ENCODE measurements at places on chromosomes 11 and 22.

- no peak for DNase-seq
These were observed 847.9 kb upstream of the ANO3 start for GRCh38 chr11:25483915-25484635.

- no peak for DNase-seq
These were observed 24.6 kb downstream of the IGF2 start for GRCh38 chr11:2114430-2115241.

DNA sequence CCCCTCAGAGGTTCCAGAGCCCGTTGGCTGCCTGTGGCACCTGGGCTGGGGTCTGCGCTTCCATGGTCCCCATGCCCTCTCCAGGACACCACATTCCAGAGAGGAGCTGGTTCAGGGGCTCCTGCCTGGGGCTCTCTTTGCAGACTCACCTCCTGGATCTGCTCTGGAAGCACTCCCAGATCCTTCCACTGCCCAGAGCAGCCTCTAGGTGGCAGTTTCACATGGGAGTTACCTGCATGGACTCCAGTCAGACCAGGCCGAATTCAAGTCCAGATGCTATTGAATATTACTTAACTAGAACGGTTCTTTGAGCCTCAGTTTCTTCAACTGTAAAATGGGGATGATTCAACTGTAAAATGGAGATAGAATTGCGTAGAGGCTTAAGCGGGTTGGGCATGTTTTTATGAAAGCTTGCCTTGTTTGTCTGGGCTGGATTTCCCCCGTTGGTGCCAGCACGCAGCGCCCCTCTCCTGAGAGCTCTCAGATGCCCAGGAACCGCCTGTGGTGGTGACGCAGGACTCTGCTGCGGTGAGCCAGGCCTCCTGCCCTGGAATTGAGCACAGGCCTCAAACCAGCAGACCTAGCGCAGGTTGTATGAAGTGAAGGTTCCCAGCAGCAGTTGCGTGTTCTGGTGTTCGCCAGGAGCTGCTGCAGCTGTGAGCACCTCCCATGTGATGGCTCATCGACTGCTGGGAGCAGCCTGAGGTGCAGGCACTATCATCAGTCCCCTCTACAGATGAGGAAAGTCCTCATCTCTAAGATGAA, 44.2 kb downstream of the LMO1 start:
- DNase-seq: no peak

DNA sequence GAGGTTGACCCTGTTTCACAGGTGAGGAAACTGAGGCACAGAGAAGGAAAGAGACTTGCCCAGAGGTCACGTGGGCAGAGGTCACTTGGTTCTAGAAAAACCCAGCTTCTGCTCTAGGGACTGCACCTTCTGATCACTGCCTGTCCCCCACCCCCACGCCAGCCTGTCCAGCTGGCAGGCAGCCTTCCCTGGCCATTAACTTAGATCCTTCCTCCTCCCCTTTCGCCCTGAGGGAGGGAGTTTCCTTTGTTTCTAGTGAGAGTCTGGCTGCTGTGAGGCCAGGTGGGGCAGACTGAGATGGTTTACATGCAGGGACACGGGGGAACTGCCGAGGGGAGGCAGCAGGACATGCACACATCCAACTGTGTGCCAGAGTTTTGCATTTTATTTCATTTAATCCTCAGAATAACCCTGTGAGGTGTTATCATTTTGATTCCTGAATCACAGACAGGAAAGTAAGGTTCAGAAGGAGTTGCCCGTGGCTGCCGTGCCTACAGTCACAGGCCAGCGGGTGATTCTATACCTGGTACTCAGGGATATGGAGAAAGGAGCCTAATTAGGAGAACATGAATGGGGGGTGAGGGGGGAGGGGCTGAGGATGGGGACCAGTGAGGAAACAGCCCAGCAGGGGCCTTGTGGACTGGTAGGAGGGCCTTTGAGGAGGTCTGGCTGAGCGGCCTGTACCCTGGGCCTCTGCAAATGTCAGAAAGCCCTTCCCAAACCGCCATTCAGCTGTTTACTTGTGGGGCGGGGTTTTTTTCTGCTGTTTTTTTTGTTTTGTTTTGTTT, 3.4 kb downstream of the FAM83F start:
- peak; percentile 72 for DNase-seq

DNA sequence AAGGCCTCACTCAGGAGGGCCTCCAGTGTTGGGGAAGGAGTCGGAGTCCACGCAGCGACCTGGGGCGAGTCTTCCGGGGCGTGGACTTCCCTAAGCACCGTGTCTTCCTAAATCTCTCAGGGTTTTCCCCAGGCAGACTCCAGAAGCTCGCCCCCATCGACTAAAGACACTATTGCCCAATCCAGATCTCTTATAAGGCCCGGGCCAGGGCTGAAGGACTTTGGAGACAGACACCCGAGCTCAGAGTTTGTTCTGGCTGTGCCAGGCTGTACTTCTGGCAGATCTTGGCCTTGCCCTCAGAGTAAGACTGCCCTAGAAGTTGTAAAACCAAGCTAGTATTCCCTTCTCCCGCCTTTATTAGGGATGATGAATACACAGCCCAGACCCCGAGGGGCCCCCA, 191.4 kb downstream of the BUD13 start:
- DNase-seq: no peak

GRCh38 chr22:23384431-23384830, 195.7 kb downstream of the IGLL1 start:
- DNase-seq: no peak

DNA sequence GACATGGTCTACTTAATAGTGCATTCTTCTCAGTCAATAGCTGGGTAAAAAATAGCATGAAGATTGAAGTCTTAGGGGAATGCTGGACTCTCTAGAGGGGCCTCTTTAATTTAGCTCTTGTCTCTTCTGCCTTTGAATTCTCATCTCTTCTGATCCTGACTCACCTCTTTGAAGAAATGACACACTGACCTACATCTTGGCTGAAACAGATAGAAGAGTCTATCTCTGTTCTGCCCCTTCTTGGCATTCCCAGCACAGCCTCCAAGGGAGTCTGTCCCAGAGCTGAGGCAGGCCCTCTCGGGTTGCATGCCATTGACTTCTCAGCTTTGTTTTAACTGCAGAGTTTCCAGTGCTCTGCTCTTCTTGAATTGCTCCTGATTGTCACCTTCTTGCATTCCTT, 55.7 kb downstream of the PTPRJ start:
- DNase-seq: no peak

GRCh38 chr22:39012533-39013511, 1.2 kb upstream of the APOBEC3C start:
- DNase-seq: no peak

- DNase-seq: no peak
These were observed 5.7 kb upstream of the ABTB2 start for GRCh38 chr11:34363363-34364084.

- no peak for DNase-seq
These were observed 1.6 kb upstream of the CSTF3 start for GRCh38 chr11:33162831-33163230.

- DNase-seq: no peak
These were observed 76.8 kb upstream of the VPREB1 start for GRCh38 chr22:22167791-22168189.

DNA sequence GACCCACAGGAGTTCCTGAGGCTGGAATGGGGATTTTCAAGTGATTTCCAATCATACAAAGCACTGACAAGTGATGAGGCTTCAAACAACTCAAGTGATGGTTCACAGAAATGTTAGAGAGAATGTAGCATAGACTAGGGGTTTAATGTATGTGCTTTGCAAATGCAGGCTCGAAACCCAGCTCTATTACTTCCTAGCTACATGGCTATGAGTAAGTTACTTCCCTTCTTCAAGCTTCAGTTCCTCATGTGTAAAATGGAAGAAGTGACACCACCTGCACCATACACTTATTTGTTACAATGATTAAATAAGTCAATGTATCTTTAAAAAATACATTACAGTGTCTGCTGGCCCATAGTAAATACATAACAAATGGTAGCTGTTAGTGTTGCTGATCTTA, 139.8 kb downstream of the CCDC81 start:
- no peak for DNase-seq

All from right cardiac atrium (tissue), 5 donors.